ENCODE measurements at places on chromosomes 1 and 21.

DNA sequence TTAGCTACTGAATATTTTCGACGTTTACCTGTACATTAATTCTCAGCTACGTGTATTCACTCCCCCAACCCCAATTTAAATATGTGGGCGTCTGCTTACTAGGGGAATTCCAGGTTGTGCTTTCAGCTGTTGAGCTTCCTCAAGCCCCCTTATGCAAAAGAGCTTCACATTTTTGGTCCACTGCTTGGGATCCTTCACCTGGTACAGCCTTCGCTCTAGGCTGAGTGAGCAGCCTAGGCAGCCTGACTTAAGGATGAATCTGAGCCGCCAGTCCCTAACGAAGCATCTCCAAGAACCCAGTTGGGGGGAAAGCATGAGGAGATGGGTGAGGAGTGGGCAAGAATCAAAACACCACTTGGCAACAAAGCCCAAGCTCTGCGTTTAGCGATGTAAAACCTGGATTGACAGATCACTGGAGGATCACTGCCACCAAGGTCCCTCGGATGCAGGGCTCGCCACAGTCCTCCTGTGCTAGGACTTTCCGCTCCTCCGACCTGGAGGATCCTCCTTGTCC lies 674 bp downstream of the BCL10 start:
- peaks cover 24% of the 10 kb centered on the region for H3K36me3 ChIP-seq
- H3K27me3 ChIP-seq = no peaks in the 10 kb centered on the region
- H3K4me1 ChIP-seq = peaks cover 48% of the 10 kb centered on the region
- H3K4me3 ChIP-seq = peak overlapping the region; percentile 84

DNA sequence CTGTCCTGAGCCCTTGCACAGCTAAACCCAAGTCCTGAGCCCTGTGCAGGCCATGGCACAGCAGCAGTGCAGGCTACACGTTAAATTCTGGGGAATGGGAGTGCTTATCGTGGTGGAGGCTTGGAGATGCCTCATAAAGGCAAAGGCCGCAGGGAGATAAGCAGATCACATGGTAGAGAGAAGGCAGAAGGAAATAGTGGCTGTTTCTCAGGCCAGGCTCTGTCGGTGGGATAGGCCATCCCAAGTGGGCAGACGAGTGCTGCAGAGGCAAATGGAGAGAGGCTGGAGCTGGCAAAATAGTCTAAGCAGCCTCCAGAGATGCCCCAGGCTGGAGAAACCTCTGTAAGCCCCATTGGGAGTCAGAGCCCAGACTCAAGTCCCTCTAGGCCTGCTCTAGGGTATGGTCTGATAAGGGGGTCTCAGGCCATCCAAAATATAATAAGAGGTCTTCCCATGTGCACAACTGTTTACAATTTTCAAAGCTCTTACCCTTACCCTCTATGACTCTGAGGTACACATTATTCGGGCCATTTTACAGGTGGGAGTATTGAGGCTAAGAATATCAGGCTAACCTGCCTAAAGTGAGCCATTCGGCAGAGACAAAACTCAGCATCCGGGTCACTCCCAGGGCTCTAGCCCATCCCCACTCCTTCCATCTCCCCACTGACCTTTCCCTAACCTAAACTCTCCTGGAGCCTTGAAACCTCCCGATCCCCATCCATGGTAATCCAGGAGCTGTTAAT lies 79.6 kb downstream of the NKAIN1 start:
- H3K36me3 ChIP-seq = no peaks in the 10 kb centered on the region
- H3K27me3 ChIP-seq = peaks cover 8% of the 10 kb centered on the region
- no peak overlapping the region for H3K4me3 ChIP-seq
- DNase-seq = no peak

DNA sequence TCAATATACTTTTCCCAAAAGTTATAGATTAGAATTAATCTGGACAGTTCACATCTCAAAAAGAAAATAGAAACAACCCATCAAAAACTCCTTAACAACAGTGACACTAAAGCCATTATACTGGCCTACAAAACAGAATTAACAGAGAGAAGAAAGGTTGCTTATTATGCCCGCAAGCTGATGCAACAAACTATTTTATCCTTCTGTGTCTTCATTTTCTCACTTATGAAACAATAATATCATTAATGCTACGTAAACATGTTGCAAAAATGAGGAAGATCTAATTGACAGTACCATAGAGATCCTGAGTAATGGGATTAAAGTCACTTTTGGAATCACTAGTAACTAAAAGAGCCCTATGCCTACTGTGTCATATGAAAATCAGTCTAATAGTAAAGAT lies 32.6 kb downstream of the LPGAT1 start:
- H3K27ac ChIP-seq = no peak overlapping the region
- H3K27me3 ChIP-seq = no peaks in the 10 kb centered on the region
- DNase-seq = no peak
- peaks cover 26% of the 10 kb centered on the region for H3K36me3 ChIP-seq
- peaks cover 3% of the 10 kb centered on the region for H3K4me1 ChIP-seq
- H3K4me3 ChIP-seq = no peak overlapping the region

- H3K4me1 ChIP-seq = peaks cover 1% of the 10 kb centered on the region
- peaks cover 18% of the 10 kb centered on the region for H3K36me3 ChIP-seq
- H3K4me3 ChIP-seq = no peak overlapping the region
- DNase-seq = no peak
- no peaks in the 10 kb centered on the region for H3K27me3 ChIP-seq
- H3K27ac ChIP-seq = no peak overlapping the region
Measured at GRCh38 chr1:77709727-77710126, 27.3 kb upstream of the ZZZ3 start.

- no peaks in the 10 kb centered on the region for H3K27me3 ChIP-seq
- H3K36me3 ChIP-seq = no peaks in the 10 kb centered on the region
- H3K4me1 ChIP-seq = no peaks in the 10 kb centered on the region
- no peak overlapping the region for H3K4me3 ChIP-seq
- no peak overlapping the region for H3K27ac ChIP-seq
- no peak for DNase-seq
Measured at GRCh38 chr1:71809085-71809484, 473.3 kb downstream of the NEGR1 start.

DNA sequence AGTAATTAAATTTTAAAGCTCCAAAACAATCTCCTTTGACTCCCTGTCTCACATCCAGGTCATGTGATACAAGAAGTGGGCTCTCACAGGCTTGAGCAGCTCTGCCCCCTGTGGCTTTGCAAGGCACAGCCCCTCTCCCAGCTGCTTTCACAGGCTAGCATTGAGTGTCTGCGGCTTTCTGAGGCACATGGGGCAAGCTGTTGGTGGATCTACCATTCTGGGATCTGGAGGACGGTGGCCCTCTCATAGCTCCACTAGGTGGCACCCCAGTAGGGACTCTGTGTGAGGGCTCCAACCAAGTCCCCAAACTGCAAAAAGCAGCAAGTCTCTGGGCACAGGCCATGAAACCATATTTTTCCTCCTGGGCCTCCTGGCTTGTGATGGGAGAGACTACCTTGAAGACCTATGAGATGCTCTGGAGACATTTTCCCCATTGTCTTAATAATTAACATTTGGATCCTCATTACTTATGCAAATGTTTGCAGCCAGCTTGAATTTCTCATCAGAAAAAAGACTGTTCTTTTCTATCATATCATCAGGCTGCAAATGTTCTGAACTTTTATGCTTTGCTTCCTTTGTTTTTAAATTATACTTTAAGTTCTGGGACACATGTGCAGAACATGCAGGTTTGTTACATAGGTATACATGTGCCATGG lies 554.1 kb upstream of the OLFM3 start:
- H3K4me1 ChIP-seq = no peaks in the 10 kb centered on the region
- peak; percentile 2 for DNase-seq
- H3K4me3 ChIP-seq = no peak overlapping the region
- no peaks in the 10 kb centered on the region for H3K36me3 ChIP-seq

DNA sequence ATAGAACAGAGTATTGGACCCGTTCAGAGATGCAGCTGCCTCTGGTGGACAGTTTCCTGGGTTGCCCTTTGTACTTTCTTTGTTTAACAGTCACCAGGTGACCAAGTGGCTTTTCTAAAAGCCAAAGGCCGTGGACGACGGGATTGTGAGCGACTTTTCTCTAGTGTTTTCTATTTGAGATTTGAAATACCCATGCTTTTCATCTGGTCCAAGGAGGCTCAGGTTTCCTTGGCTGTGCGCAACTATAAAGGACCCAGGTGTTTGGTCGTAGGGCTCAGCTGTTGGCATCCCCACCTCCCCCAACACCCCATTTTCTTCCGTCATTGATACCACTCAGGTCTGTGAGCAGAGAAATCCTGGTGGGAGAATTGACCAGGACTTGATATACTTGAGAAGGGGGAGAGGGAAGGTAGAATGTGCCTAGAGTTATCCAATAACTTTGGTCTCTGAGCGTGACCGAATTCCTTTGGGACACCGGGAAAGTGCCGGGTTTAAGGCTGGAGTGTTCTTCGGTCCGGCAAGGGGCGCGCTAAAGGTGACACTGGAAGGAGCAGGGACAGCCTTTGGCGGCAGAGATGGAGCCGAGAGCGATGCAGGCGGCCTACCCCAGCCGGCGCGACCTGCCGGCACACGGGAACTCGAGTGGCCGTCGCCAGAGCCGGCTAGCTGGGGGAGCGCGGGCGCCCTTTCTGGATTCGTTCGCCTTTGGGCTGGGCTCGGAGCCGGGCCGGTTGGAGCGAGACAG lies 83.4 kb upstream of the BMP8A start:
- H3K4me3 ChIP-seq = peak overlapping the region; percentile 81
- H3K36me3 ChIP-seq = peaks cover 5% of the 10 kb centered on the region
- H3K27ac ChIP-seq = peak overlapping the region; percentile 34
- no peak for DNase-seq
- H3K27me3 ChIP-seq = no peaks in the 10 kb centered on the region
- H3K4me1 ChIP-seq = peaks cover 61% of the 10 kb centered on the region

- no peaks in the 10 kb centered on the region for H3K27me3 ChIP-seq
- H3K4me3 ChIP-seq = no peak overlapping the region
- H3K36me3 ChIP-seq = no peaks in the 10 kb centered on the region
- no peak for DNase-seq
- H3K27ac ChIP-seq = no peak overlapping the region
Measured at GRCh38 chr1:55347866-55348265, 132.7 kb upstream of the USP24 start.

DNA sequence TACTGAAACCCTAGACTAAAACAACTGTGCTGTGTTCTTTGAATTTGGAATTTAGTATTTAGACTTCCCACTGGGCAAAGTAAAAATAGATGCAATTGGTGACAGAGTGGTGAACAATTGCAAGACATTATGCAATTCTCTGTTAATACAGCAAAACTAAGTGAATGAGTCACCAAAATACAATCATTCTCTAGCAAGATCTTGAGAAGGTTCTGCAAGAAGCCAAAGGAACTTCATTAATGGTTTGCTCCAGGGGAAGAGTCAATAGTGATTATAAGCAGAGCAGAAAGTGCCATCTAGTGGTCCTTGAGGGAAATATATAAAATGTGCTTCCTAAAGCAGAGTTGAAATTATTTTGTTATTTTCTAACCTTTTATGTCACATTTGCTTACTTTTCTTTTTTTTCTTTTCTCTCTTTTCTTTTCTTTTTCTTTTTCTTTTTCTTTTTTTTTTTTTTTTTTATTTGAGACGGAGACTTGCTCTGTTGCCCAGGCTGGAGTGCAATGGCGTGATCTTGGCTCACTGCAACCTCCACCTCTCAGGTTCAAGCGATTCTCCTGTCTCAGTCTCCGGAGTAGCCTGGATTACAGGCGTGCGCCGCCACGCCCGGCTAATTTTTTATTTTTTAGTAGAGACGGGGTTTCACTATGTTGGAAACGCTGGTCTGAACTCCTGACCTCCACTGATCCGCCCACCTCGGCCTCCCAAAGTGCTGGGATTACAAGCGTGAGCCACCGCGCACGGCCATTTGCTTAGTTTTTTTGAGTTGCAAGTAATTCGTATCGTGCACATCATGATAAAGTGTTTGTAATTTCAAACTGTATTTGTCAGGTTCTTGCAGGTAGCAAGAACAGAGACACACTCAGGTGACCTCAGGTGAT lies 99.2 kb downstream of the CTH start:
- no peak overlapping the region for H3K27ac ChIP-seq
- peaks cover 3% of the 10 kb centered on the region for H3K4me1 ChIP-seq
- H3K27me3 ChIP-seq = peaks cover 8% of the 10 kb centered on the region
- no peak for DNase-seq

DNA sequence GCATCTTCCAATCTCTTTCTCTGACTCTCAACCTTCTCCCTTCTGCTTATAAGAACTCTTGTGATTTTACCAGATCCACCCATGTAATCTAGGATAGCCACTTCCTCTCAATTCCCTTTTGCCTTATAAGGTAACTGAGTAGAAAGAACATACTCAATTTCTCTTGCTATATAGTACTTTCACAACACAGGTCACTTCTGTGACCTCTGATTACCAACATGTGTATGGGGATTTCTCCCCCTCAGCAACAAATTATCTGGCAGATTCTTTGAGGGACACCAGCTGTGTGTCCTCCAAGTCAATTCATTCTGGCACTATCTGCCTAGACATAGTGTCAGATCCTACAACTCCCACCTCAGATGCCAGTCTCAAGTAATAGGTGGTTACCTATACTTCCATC lies 62.5 kb downstream of the IL23R start:
- peaks cover 17% of the 10 kb centered on the region for H3K27me3 ChIP-seq
- H3K4me3 ChIP-seq = no peak overlapping the region
- no peak overlapping the region for H3K27ac ChIP-seq

- peaks cover 9% of the 10 kb centered on the region for H3K27me3 ChIP-seq
- H3K36me3 ChIP-seq = no peaks in the 10 kb centered on the region
- no peak overlapping the region for H3K27ac ChIP-seq
- no peak overlapping the region for H3K4me3 ChIP-seq
- H3K4me1 ChIP-seq = no peaks in the 10 kb centered on the region
Measured at GRCh38 chr1:62389531-62389930, 47.3 kb upstream of the USP1 start.

GRCh38 chr1:4652631-4653327 lies 1.6 kb upstream of the AJAP1 start:
- no peak overlapping the region for H3K27ac ChIP-seq
- no peak overlapping the region for H3K4me3 ChIP-seq
- H3K36me3 ChIP-seq = no peaks in the 10 kb centered on the region
- peaks cover 32% of the 10 kb centered on the region for H3K27me3 ChIP-seq
- H3K4me1 ChIP-seq = peaks cover 5% of the 10 kb centered on the region

- H3K4me3 ChIP-seq = no peak overlapping the region
- H3K27ac ChIP-seq = no peak overlapping the region
- peaks cover 5% of the 10 kb centered on the region for H3K27me3 ChIP-seq
- DNase-seq = no peak
- H3K36me3 ChIP-seq = no peaks in the 10 kb centered on the region
Measured at GRCh38 chr1:2635361-2636010, 2.7 kb upstream of the MMEL1 start.
